Activated gamma-delta T cell treated with Interleukin-2 at 50 U/mL for 16 hours (primary cell): ENCODE measurements at places on chromosomes 6 and 20.

- no peak for DNase-seq
Observed at GRCh38 chr6:100461278-100461916, 3.3 kb downstream of the SIM1 start.

DNA sequence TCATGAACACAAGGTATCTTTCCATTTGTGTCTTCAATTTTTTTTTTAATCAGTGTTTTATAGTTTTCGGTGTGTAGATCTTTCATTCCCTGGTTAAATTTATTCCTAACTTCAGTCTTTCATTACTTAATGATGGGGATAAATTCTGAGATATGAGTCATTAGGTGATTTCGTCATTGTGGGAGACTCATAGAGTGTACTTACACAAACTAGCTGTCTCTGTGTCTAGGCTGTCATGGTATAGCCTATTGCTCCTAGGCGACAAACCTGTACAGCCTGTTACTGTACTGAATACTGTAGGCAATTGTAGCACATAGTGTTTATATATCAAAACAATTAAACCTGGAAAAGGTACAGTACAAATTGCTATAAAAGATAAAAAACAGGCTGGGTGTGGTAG, 42.1 kb downstream of the SMAP1 start:
- no peak for DNase-seq

- DNase-seq = no peak
Observed at GRCh38 chr6:112214739-112215269, 39.6 kb downstream of the LAMA4 start.

GRCh38 chr6:168860987-168861386, 392.7 kb downstream of the THBS2 start:
- DNase-seq = no peak

GRCh38 chr20:42441864-42442331, 747.8 kb downstream of the PTPRT start:
- DNase-seq = no peak

DNA sequence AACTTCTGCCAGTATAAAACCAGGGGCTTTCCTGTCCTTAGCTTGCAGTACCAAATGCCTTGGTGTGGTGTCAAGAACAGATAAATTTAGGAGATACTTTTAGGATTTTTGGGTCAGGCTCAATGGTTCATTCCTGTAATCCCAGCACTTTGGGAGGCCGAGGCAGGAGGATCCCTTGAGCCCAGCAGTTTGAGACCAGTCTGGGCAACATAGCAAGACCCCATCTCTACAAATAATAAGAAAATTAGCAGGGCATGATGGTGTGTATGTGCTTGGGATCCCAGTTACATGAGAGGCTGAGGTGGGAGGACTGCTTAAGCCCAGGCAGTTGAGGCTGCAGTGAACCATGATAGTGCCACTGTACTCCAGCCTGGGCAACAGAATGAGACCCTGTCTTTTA, 3.2 kb upstream of the ZBTB12 start:
- DNase-seq = no peak

GRCh38 chr6:54655162-54655561, 191.4 kb upstream of the FAM83B start:
- no peak for DNase-seq

DNA sequence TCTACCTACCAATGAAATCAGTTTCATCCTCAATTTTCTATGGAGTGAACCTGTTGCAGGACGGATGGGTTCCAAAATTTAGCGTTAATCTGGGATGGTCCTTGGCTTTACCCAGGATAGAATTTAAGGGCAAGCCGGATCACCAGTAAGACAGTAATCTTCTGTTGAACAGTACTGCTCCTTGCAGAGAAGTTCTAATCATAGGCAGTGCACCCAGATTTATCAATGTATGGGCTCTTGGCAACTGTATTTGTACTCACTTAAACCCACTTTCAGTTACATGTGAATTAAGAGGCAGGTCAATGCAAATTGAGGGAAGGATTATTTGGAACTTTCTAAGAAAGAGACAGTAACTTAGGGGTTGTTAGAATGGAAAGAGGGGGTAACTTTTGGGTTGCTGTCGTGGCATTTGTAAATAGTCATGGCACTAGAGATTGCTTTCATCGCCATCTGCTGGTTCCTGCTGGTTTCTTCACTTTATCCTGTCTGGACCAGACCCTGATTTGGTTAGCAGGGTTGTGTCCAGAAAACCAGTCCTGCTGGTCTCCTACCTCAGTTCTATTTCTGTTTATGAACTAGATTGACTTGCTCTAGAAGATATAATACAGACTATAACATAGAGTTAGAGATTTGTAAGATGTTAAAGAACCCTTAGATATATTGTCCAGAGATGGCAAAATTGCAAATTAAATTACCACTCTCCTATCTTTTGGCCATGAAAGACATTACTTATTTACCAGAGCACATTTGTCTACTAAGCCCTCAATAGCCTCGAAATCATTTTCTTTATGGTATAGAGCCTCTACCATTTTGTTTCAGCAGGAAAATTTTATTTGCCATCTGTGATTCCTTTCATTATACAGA, 646.3 kb downstream of the UTRN start:
- peak; percentile 8 for DNase-seq

DNA sequence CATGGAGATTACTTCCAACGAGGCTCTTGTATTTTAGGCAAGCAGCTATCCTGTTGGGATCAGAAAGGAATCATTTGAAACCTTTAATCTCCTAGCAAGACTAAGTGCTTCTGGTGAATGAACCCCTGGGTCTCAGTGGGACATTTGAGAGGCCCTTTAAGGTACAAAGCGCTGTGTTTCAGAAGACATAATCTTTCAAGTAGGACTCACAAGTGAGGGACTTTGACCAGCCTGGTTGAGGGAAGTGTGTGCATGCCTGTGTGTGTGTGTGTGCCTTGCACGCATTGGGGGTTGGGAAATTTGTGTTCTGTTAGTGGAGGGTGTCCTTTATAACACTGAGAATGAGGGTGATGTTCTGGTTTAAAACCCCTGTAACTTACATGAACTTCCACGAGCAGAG, 64.4 kb upstream of the KCNG1 start:
- DNase-seq = no peak

- DNase-seq = no peak
Observed at GRCh38 chr6:139019722-139020121, 8.8 kb upstream of the ABRACL start.

DNA sequence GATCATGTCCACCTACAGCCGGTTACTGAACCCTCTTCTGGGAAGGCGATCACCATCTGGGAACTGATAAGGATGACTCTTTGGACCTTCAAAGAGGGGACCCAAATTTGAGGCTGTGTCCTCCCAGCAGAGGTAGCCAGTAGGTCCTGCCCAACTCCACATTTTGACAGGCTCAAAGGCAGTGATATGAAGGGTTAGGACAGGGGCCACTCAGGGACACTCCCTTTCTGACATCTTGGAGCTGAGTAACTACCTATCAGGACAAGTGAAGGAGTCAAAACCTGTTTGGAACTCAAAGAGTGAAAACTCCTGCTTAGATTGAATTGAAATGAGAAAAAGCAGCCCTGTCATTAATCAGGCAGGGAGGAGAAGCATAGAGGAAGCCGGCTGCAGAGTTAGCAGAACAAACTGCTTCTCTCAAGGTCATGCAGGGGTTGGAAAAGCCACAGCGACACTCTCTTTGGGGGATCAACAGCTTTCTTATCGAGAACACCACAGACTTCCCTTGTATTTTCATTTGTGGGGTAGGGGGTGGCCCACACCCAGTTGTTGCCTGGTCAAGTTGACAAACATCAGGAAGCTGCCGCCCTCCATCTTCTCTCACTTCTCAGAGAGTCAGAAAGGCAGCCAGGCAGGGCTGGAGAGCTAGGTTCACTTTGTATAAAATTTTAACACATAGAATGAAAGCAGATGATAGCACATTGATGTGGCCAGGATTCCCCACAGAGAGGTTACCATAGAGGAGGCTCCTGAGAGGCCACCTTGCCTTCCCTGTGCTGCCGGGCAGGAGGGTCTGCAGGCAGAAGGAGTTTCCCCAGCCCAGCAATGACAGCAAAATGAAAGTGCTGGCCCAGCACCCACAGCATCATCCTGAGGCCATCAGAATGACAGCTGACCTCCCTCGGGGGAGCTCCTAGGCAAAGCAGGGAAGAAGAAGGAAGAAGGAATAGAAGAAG, 47.6 kb downstream of the AGPAT4 start:
- peak; percentile 31 for DNase-seq

- no peak for DNase-seq
Observed at GRCh38 chr20:6707321-6707831, 60.1 kb upstream of the BMP2 start.
